Chondrocyte (in vitro differentiated cells): ENCODE measurements at places on chromosomes 3 and 15. TPM values are rescaled to one million over a fixed set of nuclear protein-coding genes. Genes with fewer than 3 reads are reported as not detected.

Gene CD47
- total RNA-seq = 43.1 to 56.7 TPM (median 49.1 TPM) in 3 replicates

Gene SYNPR
- total RNA-seq = not detected in 3 replicates

- no peak for DNase-seq
- H3K4me1 ChIP-seq = peaks cover 40% of the 10 kb centered on the region
- H3K4me3 ChIP-seq = no peak overlapping the region
Observed at GRCh38 chr15:70726753-70727152, 36.6 kb downstream of the UACA start.

- H3K27ac ChIP-seq = no peak overlapping the region
- no peak for DNase-seq
- H3K27me3 ChIP-seq = no peaks in the 10 kb centered on the region
- H3K4me3 ChIP-seq = no peak overlapping the region
Observed at GRCh38 chr3:52912885-52913731, 15.8 kb upstream of the STIMATE start.

Gene IL16
- 1.1 to 2.5 TPM (median 2.0 TPM) in 3 replicates for total RNA-seq

- no peak for DNase-seq
- H3K27me3 ChIP-seq = no peaks in the 10 kb centered on the region
- H3K27ac ChIP-seq = no peak overlapping the region
Observed at GRCh38 chr3:142542054-142542453, 36.5 kb downstream of the ATR start.

DNA sequence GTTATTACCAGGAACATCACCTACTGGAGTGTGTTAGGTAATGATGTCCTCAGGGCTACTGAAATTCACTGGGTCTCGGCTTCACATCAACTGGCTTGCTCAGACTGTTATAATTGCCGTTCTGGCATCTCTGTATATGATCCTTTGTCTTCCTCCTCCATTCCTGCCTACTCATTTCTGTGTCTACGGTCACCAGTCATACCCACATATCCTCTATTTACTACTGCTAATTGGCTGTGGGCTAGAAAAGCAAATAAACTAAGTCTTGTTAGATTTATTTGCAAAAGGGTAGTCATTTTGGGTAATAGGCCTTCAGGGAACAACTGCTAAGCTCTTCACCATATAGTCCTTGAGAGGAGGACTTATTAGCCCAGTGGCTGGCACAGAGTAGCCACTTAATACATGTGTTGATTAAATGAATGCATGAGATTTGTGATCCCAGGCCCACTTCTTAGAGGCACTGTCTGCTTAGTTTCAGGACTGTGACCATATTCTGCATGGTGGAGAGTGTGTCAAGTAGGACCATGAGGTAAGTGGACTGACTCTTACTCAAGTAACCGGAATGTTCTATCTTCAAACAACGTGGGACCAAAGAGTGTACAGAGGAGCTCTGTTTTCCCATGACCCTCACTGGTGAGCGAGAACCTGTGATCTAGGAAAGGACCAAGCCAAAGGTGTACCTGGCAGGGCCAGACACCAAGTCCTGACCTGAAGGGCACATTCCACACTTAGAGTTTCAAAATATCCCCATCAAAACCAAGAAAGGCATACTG is 13.2 kb downstream of the ZDHHC3 start:
- no peaks in the 10 kb centered on the region for H3K27me3 ChIP-seq
- H3K36me3 ChIP-seq = no peaks in the 10 kb centered on the region
- no peak for DNase-seq
- peaks cover 3% of the 10 kb centered on the region for H3K4me1 ChIP-seq
- no peak overlapping the region for H3K4me3 ChIP-seq

Gene VEPH1
- 2.2 to 4.3 TPM (median 3.1 TPM) in 3 replicates for total RNA-seq

GRCh38 chr3:189624130-189624529 is 7.1 kb upstream of the TP63 start:
- no peak for DNase-seq
- H3K36me3 ChIP-seq = no peaks in the 10 kb centered on the region
- no peak overlapping the region for H3K27ac ChIP-seq
- H3K27me3 ChIP-seq = peaks cover 5% of the 10 kb centered on the region
- H3K4me3 ChIP-seq = no peak overlapping the region

Gene UROC1
- 0.15 TPM in 1 of 3 replicates, not detected in the others for total RNA-seq
